ENCODE measurements at places on chromosomes 1 and 21.

GRCh38 chr21:41219498-41220207, 51.7 kb downstream of the BACE2 start:
- peak; percentile 52 for DNase-seq

DNA sequence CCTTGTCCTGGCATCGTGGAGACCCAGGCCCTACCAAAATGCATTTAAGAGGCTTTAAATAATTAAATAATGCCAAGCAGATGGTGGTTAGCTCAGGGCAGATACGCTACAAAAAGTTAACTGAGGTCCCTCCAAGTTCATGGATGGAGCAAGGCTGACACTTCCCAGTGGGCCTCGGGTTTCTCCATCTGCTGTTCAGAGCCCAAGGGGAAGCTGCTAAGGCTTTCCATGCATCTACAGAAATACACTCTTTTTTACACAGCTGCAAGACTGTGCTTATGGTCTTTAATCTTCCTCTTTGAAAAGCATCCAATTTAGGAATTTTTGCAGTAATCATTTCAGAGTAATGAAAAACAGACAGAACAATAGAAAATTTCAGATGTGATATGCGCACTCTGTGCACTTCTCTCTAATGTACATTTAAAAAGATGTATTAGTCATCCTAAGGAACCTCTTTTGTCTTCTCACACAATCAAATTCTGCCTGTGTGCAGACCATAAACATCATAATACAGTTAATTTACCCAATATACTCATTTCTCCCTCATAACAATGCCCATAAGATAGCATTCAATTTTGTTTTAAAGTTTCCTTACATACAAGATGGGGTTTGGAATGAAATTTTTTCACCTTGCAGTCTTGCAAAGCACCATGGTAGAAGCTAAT, 173.2 kb upstream of the ATP1B1 start:
- DNase-seq: no peak

DNA sequence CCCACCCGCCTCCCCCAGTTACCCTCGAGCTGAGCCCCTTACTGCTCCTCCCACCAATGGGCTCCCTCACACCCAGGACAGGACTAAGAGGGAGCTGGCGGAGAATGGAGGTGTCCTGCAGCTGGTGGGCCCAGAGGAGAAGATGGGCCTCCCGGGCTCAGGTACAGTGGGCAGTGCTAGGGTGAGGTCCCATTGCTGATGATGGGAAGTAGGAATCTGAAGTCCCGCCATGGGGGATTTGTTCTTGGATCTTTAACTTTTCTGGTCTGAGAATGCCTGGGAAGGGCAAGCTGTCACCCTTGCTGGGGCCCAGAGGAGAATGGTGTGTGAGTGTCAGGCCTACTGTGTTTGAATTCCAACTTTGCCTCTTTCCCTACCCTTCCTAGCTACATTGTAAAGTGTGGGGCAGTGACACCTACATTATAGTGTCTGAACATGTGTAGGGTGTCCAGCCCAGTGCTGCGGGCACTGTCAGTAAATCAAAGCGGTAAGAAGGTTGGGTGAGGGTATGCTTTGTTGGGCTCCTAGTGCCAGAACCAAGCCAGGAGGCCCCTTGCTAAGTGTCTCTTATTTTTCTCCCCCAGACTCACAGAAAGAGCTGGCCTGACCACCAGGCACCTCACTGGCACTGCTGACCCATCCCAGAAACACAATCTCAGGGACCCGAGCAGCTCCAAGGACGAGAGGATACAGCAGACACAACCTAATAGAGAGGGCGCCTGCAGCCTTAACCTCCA, 44.7 kb downstream of the YARS1 start:
- DNase-seq: no peak

- DNase-seq: no peak
Measured at GRCh38 chr1:98112626-98113025, 191.8 kb upstream of the DPYD start.

- no peak for DNase-seq
Measured at GRCh38 chr1:238061967-238062613, 171.4 kb upstream of the ZP4 start.

DNA sequence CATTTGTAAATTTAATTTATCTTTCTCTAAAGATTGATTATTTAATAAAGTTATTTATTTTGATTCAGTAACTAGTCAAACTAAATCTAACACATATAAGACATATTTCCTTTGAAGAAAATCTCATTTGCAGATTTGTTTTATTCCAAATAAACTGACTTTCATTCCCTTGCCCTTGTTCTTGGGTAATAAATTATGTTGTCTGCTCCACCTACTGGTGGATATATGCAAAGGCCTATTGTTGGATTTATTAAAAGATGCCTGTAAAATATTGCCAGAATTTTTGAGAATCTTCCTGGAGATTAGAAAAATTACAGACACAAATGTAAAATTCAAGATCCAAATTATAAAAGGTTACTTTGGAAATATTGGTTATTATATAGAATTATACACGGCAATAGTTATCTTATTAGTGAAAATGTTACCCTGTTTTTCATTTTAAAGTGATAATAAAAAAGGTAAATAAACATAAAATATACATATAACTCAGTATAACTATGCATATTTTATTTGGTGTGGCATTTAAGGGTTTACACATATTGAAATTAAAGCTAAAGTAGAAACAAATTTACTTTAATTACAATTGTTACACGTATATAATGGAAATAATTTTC, 116.1 kb downstream of the SPATA17 start:
- no peak for DNase-seq

GRCh38 chr1:187853505-187853904, 1024.8 kb downstream of the PLA2G4A start:
- DNase-seq: no peak

GRCh38 chr1:62800825-62801306, 16.9 kb downstream of the ATG4C start:
- no peak for DNase-seq

- no peak for DNase-seq
Measured at GRCh38 chr1:247669225-247669624, 10.3 kb downstream of the OR13G1 start.

- peak; percentile 71 for DNase-seq
Measured at GRCh38 chr1:172398970-172399755, 21.3 kb upstream of the C1orf105 start.
